ENCODE measurements at places on chromosomes 4 and X.

- no peak for DNase-seq
These were observed 416.0 kb upstream of the TENM3 start for GRCh38 chr4:181827246-181827645.

GRCh38 chrX:19063030-19063429, 59.2 kb downstream of the ADGRG2 start:
- DNase-seq, result no peak

DNA sequence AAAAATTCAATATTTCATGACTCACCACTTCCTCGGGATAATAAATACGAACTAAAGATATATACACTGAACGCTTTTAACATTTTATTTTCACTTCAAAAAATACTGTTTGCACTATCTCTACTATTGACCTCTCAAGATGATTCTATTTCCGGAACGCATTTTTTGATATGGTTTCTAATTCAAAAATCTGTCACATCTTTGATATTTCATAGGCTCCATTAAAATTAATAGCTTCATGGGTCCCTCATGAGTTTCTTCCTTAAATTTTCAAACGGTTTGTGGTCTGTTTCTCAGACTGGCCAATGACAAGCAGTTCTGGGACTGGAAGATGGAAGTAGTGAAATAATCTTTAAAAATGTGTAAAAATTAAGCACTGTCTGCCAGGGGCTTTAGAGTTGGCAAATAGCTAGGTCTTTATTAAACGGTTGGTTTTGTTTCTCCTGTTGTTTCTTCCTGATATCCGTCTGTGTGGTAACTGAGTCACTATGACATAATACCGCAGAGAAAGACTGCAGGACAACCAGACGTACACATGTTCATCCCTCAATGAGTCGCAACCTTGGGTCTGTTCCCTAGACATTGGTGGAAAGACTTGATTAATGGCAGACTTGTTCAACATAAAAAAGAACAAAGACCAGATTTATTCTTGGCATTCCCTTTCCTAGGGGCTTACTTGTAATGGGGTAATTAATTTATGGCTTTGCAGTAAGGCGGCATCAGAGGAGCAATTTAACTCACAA, 133.8 kb downstream of the PALLD start:
- no peak for DNase-seq

DNA sequence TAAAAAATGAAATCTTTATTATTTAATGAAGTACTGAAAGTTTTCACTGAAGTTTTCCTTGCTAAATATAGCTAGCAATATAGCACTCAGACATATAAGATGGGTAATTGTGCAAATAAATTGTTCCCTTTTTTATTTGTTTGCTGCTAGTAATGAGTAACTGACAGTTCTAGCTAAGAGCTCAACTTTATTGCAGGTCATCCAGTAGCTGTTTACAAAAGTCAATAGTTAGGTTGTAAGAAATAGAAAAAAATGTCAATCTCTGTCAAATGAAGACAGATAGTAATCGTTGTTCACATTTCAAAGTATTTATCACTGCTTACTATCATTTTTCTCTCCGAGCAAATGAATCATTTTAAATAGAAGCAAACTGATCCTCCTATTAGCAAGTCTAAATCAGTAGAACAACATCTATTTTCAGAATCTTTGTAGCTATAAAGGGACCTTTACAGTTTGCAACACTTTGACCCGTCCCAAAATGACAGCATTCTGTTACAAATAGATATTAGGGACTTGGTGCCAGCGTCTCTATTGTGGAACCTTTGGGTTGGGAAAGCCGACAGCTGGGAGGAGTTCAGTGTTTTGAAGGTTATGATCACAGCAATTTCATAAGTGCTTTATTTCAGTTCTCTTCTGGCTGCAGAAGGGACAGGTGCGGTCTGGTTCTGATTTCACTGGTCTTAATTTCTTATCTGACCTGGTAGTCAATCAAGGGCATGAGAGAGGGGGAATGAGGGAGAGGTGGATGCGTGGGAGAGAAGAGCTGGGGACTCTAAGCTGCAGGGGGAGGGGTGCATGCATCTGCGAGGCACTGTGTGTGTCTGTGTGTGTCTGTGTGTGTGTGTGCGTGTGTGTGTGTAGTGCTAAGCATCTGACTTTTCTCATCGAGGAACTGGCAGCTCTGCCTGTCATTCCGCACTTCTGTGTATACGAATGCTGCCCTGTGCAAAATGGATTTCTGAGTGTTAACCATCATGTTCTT, 227.9 kb upstream of the PITX2 start:
- DNase-seq, result no peak

DNA sequence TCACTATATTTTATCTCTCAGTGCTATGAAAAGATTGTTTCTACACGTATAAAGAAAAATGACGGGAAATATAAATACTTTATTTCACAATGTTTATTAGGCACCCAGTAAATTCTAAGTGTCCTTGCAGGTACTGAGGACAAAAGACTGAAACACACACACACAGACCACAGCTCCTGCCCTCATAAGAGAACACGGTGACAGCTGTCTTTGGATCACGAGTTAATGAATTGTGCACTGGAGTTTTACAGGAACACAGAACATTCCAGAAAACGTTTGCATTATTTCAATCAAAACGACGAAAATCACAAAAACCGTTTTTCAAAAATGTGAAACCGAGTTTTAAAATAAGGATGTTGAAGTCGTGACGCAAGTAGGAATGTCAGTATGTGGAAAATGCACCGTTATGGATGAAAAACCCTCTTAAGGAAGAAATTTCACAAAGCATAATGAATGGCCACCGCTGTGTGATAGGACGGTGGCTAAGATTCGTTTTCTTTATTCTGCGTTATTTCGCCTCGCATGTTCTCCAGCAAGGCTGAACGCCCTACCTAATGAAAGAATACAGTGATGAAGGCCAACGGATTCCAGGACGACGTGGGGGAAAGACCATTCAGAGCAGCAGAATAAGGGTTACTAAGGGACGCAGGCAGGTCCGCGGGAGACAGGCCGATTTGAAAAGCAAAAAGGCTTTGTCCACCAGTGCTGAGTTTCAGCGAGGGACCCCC, 24.2 kb downstream of the FAM156A start:
- no peak for DNase-seq

DNA sequence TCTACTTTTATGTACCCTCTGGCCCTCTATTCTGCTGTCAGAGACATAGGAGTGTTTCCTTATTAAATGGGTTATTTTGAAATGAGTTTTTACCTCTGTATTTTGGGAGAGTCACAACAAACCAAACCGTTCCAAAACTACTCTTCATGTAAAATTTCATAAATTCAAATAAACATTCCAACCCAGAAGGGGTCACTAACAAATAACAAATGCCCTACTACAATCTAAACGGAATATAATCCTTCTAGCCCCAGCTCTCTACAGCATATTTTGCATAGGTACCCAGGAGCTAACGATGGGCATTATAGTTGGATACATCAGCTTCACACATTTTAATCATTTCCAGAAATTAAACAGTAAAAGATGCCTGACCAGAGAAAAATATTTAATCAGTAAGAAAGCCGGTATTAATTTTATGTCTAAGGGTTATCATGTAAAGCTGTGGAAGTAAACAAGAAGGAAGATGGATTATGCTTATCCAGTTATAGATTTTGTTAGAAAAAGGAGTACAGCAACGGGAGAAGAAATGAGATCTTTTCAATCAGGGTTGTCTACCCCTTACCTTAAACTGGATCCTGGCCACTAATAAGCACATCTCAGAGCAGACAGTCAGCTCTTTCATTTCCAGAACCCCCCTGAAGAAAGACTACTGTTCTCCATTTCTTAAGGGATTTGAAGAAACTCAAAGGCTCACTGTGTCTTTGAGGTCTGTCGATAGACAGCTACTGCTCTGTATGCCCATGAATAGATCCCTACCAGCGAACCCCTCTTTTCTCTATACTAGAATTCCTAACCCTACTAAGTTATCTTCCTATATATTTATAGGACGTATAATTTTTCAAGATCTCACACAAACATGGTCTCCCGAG, 1.2 kb downstream of the UGDH start:
- no peak for DNase-seq

GRCh38 chrX:40004246-40004535, 93.6 kb downstream of the BCOR start:
- DNase-seq, result no peak

GRCh38 chr4:38590046-38590445, 74.0 kb upstream of the KLF3 start:
- DNase-seq, result no peak

- no peak for DNase-seq
These were observed 187.0 kb downstream of the AASDH start for GRCh38 chr4:56200275-56200674.

- DNase-seq, result no peak
These were observed 650.0 kb upstream of the BOD1L1 start for GRCh38 chr4:14277505-14277904.

DNA sequence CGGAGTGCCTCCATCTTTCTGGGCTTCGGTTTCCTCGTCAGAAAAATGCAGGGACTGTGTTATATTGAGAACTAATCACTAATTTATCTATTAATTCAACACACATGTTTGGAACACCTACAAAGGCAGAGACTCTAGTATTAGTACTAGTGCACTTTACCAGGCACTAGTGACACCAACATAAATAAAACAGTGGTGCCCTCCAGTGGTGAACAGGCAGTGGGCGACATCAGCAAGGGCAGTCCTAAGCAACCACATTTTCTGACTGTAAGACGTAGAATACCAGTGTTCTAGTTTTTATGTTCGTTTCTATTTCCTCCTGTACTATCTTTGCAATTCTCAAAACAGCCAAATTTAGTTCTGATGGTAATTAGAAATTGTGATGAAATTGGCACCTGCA, 69.1 kb upstream of the UCP1 start:
- DNase-seq, result peak; percentile 17

DNA sequence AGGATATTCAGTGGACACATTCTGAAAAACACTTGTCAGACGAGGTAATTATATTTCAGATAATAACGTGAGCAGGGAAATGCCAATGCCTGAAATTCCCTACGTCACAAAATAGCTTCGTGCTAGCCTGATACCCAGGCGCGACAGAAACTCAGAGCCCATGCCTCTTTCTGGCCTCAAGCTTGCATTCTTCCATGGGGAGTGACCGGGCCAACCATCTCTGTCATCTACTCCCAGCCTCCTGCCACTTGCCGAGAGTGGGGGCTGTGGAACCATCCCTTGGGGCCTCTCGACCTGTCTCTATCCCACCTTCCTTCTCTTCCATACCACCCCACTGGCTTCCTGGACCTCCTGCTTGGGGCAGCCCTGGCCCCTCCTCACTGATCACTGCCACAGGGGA, 34.5 kb upstream of the CDKN2AIP start:
- no peak for DNase-seq

DNA sequence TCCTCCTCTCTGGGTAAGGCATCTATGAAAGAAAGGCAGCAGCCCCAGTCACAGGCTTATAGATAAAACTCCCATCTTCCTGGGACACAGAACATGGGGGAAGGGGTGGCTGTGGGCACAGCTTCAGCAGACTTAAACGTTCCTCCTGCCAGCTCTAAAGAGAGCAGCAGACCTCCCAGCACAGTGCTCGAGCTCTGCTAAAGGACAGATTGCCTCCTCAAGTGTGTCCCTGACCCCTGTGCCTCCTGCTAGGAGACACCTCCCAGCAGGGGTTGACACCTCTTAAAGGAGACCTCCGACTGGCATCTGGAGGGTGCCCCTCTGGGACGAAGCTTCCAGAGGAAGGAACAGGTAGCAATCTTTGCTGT, 89.9 kb downstream of the EFHC2 start:
- DNase-seq, result no peak

- no peak for DNase-seq
These were observed 1927.1 kb upstream of the PCDH7 start for GRCh38 chr4:28792917-28793597.

- DNase-seq, result peak; percentile 3
These were observed 1.2 kb upstream of the TAPT1 start for GRCh38 chr4:16227462-16227868.

- DNase-seq, result no peak
These were observed 32.8 kb downstream of the PASD1 start for GRCh38 chrX:151596282-151596681.

DNA sequence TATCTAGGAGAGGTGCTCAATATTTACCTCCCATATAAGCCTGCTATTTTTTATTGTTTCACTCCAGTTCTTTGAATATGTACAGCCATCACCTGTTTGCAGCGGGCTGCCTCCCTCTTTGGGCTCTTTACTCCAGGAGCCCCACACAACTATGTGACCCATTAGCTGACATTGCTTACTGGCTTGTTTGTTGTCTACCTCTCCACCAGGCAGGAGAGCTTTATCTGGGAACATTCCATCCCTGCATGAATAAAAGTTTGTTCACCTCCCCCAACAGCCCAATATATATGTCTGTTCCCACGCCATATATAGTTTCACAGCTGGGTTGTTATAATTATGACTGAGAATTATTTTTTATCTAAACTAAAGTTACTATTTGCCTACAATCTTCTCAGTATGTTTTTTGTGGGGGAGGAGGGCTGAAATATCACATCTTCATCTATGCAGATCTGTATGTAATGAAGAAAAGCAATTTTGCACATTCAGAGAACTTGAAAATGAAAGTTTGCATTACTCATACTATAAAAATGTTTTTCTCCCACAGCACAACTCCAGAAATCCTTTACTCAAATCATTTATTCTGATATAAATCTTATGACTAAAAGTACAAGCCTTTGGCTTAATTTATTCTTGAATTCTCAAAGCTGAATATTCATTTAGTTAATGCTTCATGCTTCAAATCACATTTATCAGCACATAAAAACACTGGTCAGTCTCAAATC, 61.2 kb upstream of the DAPP1 start:
- DNase-seq, result no peak

DNA sequence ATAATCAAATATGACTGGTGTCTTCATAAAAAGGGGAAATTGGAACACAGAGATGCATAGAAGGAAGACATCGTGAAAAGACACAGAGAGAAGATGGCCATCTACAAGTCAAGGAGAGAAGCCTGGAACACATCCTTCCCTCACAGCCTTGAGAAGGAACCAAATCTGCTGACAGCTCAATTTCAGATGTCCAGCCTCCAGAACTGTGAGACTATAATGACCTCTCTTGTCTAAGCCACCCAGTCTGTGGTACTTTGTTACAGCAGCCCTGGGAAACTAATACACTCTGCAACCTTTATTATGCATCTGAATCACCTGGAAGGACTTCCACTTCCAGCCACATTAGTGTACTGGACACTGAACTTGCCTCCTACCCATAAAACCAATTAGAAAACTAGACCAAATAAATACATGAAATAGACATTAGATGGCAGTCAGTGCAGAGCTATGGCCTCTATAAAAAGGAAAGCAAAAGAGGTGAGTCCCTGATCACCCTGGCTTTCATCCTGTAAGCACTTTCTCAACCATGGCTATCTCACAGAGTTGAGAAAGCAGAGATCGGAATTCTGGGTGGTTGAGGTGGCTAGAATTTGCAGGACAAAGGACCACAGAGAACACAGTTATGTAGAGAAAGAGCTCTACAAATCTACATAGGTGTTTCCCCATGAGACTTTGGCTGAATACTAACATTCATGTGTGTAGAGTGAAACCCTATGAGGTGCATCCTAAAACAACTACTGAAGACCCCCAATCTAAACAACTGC, 25.7 kb downstream of the GAB3 start:
- DNase-seq, result no peak

DNA sequence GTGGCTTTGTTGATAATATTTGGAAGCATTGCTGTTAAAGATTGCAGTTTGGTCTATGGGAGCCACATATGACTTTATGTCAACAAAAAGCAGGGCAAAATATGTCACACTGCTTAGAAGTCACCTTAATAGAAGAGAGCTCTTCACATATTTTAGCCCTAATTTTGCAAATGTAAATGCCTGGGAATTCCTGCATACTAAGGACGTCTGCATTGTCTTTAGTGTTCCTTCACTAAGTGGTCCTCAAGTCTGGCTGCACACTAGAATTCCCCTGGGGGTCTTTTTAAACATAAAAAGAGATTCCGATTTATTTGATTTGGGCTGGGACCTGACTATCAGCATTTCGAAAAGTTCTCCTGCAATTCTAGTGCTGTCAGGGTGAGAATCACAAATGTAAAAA, 495.1 kb upstream of the FAM241A start:
- no peak for DNase-seq

Measured in CD4-positive, alpha-beta T cell treated with Interleukin-6 at 100 ng/mL for 8 hours (primary cell).